ENCODE measurements at places on chromosomes 11 and 22. TPM values are rescaled to one million over a fixed set of nuclear protein-coding genes. Genes with fewer than 3 reads are reported as not detected.

- peak; percentile 18 for DNase-seq
- H3K36me3 ChIP-seq, result no peaks in the 10 kb centered on the region
- H3K4me1 ChIP-seq, result no peaks in the 10 kb centered on the region
- H3K27me3 ChIP-seq, result peaks cover 23% of the 10 kb centered on the region
- H3K27ac ChIP-seq, result no peak overlapping the region
Measured at GRCh38 chr11:20249378-20249777, 89.1 kb upstream of the DBX1 start.

GRCh38 chr22:18992543-18993198 is 56.6 kb upstream of the PRODH start:
- H3K27me3 ChIP-seq, result peaks cover 12% of the 10 kb centered on the region
- H3K4me3 ChIP-seq, result no peak overlapping the region
- DNase-seq, result no peak
- H3K4me1 ChIP-seq, result peaks cover 3% of the 10 kb centered on the region
- H3K27ac ChIP-seq, result no peak overlapping the region

GRCh38 chr22:40022536-40023240 is 27.9 kb downstream of the FAM83F start:
- no peak overlapping the region for H3K27ac ChIP-seq
- no peaks in the 10 kb centered on the region for H3K36me3 ChIP-seq
- H3K27me3 ChIP-seq, result no peaks in the 10 kb centered on the region
- no peak for DNase-seq

DNA sequence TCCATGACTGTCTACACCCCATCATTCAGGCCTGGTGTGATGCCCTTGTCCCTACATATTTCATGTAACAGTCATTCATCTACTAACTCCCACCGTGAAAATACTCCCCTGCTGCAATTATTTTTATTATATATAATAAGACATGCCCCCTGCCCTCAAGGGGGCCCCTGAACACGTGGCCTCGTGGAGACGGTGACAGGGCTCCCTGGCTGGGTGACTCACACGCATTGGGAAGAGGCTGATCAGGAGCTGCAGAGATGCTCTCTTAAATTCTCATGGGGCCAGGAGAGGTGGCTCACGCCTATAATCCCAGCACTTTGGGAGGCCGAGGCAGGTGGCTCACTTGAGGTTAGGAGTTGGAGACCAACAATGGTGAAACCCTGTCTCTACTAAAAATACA is 88.6 kb downstream of the ST3GAL4 start:
- peaks cover 19% of the 10 kb centered on the region for H3K27me3 ChIP-seq
- no peak overlapping the region for H3K4me3 ChIP-seq
- H3K36me3 ChIP-seq, result no peaks in the 10 kb centered on the region
- DNase-seq, result no peak

DNA sequence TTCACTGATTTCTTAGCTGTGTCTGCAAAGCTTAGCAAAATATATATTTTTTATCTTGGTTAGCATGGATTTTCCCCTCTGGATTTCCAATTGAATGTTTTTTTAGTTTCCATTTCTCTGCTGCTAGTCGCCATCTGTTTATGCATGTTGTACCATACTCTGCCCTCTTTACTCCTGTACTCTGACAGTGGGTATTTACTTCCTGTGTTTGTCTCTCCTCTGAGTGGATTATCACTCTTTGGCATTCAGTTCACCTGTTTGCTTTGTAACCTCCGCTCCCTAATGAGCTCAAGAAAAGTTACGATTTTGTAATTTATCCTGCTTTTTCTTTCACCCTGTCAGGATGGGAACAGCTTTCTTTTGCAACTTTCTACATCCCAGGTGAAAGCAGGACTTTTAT is 59.1 kb downstream of the PDHX start:
- no peak overlapping the region for H3K4me3 ChIP-seq
- H3K27me3 ChIP-seq, result no peaks in the 10 kb centered on the region
- H3K36me3 ChIP-seq, result no peaks in the 10 kb centered on the region
- peaks cover 12% of the 10 kb centered on the region for H3K4me1 ChIP-seq
- no peak for DNase-seq

- H3K4me1 ChIP-seq, result no peaks in the 10 kb centered on the region
- H3K36me3 ChIP-seq, result no peaks in the 10 kb centered on the region
- peak overlapping the region; percentile 35 for H3K27ac ChIP-seq
- no peak overlapping the region for H3K4me3 ChIP-seq
- no peaks in the 10 kb centered on the region for H3K27me3 ChIP-seq
Measured at GRCh38 chr11:91997226-91997625, 227.4 kb upstream of the FAT3 start.

DNA sequence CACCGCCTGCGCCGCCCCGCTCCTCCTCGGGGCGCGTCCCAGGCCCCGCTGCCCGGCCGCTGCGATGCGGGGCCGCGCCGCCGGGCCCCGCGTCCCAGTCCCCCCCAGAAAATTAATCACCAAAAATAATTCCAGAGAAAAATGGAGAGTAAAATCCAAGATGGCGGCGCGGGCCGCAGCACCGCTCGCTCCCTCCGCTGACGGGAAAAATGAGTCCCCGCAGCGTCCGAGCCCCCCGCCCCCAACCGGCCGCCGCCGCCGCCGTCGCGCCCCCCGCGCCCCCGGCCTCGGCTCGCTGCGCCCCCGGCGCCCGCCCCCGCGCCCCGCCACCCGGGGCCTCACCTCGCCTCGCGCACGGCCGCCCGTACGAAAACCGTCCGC is at the start of gene KMT5B:
Gene KMT5B, minus strand, starts transcription at position 162 of the 381 bp plus-strand sequence. CDS start 23,220 bp downstream, outside the sequence.
- peak; percentile 81 for DNase-seq
- H3K36me3 ChIP-seq, result no peaks in the 10 kb centered on the region

DNA sequence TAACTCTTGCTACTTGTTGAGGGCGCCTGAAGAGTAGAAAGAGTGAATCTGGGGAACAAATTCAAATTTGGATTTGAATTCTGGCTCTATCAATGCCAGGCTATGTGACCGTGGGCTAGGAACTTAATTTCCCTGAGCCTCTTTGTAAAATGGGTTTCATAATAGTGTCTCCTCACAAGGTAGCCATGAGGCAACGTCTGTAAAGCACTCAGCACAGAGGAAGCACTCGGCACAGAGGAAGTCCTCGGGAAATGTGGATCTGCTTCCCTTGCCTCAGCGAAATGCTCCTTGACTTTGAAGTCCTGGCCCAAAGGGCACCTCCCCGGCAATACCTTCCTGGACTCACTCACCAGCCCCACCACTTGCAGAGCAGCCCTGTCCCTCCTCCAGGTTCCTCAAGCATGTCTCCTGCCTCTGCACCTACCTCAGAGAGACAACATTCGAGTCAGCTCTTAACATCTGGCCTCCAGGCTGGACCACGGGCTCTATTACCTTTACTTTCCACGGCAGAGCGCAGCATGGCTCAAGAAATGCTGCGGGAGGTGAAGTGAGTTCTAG is 17.7 kb downstream of the CD6 start:
- H3K4me1 ChIP-seq, result no peaks in the 10 kb centered on the region
- H3K36me3 ChIP-seq, result no peaks in the 10 kb centered on the region
- H3K27ac ChIP-seq, result no peak overlapping the region

- no peaks in the 10 kb centered on the region for H3K36me3 ChIP-seq
- no peak for DNase-seq
- H3K4me1 ChIP-seq, result no peaks in the 10 kb centered on the region
- no peak overlapping the region for H3K27ac ChIP-seq
Measured at GRCh38 chr11:14914536-14914935, 22.5 kb upstream of the CYP2R1 start.

DNA sequence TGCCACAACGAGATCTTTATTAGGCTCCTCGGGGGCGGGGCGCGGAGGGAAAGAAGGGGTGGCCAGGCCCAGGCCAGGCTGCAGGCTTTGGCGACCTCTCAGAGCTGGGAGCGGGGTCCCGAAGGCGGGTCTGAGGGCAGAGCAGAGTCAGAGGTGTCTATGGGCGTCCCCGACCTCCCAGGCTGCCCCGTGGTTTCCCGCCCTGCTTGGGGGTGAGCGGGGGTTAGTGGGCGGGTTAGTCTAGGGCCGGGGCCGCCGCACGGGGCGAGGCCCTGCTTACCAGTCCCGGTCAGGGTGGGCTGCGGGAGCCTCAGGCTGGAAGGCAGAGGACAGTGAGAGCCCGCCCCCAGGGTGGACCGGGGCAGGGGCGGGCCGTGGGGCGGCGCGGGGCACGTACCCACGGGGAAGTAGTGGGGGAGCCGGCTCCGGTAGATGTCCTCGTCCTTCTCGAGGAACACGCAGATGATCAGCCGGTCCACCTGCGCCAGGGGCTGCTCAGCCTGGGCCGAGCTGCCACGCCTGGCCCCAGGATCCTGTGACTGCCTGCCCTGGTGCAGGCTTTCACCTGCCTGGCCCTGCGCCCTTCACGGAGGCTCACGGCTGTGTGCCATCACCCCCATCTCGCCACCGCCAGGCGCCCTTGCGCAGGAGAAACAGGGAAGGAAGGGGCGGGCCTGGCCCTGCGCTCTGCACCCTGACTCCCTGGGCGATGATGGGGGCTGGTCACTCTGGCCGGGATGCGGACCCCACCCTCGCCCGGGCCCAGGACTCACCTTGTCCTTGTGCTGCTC is 12.5 kb downstream of the OTUB1 start:
- no peaks in the 10 kb centered on the region for H3K27me3 ChIP-seq
- no peaks in the 10 kb centered on the region for H3K36me3 ChIP-seq
- no peak for DNase-seq
- H3K4me3 ChIP-seq, result no peak overlapping the region
- no peak overlapping the region for H3K27ac ChIP-seq

DNA sequence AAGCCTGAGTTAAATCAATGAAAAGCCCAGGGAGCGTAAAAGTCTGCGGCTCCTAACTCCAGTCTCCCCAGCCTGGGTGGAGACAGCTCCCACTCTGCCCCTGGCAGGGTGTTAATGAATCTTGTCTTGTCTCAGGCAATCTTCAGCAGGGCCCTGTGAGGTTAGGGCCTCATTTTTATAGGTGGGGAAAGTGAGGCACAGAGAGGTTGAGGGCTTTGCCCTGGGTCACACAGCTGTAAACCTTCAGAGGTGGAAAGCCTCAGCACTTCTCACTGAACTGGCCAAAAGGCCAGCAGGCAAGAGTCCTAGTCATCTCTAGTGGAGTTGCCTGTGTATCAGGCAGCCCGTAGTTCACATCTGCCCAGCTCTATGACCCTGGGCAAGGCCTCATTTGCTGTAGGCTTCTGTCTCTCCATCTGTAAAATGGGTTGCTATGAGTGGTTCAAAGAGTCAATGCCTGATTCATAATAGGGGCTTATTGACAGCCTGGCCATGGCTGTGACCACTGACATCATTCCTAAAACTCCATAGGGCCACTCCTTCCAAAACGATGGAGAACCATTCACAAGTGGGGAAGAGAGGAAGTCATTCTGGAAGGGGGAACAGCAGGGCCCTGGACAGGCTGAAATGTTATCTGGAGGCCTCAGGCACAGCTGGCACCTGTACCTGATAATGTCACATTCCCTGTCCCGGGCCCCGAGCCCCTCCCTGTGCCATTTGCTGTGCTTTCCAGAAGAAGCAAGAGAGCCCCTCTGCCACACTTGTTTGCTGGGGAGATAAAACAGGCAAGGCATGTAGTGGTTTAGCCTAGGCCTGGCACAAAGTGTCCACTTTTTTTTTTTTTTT is 6.0 kb downstream of the CBX7 start:
- H3K27ac ChIP-seq, result peak overlapping the region; percentile 90
- no peaks in the 10 kb centered on the region for H3K36me3 ChIP-seq
- no peak for DNase-seq
- peak overlapping the region; percentile 64 for H3K4me3 ChIP-seq

DNA sequence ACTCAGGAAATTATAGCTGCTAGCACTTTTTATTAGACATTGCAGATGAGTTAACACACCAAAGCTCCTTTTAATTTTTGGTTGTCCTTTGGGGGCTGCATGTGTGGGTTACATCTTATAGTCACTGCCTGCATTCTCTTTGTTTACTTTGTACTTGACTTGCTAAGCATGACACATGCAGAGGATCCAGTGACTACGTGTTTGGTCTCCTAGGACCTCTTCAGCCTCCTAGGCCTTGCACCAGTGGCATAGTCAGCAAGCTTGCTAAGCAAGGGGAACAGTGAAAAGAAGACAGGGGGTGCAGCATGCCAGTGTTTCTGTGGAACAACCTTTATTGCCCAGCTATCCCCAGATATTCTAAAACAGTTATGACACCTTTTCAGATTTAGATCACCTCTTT is 108.2 kb downstream of the PAX6 start:
- H3K27ac ChIP-seq, result no peak overlapping the region
- no peak for DNase-seq
- H3K4me3 ChIP-seq, result no peak overlapping the region
- no peaks in the 10 kb centered on the region for H3K27me3 ChIP-seq

- H3K4me3 ChIP-seq, result no peak overlapping the region
- no peaks in the 10 kb centered on the region for H3K36me3 ChIP-seq
- DNase-seq, result no peak
- H3K27ac ChIP-seq, result no peak overlapping the region
- no peaks in the 10 kb centered on the region for H3K4me1 ChIP-seq
Measured at GRCh38 chr11:102722821-102723220, 1.9 kb downstream of the MMP8 start.

DNA sequence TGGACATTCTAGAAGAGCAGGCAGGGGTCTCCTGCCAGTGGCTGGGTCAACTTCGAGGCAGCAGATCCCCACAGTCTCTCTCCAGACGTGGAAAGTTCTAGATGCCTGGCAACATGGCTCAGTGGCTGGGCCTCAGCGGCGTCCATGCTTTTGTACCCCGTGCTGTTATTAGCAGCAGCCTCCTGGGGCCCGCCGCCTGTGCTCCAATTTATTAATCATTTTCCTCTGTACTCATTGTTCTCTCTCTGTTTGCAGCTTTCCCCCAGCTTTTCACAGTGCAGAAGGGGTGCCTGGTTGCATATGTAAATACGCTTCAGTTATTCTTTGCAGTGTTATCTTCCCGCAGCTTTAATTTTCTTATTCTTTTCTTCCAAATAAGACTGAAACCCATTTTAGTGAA is 515.1 kb downstream of the TBC1D22A start:
- H3K4me1 ChIP-seq, result no peaks in the 10 kb centered on the region
- H3K36me3 ChIP-seq, result no peaks in the 10 kb centered on the region
- no peak overlapping the region for H3K4me3 ChIP-seq

DNA sequence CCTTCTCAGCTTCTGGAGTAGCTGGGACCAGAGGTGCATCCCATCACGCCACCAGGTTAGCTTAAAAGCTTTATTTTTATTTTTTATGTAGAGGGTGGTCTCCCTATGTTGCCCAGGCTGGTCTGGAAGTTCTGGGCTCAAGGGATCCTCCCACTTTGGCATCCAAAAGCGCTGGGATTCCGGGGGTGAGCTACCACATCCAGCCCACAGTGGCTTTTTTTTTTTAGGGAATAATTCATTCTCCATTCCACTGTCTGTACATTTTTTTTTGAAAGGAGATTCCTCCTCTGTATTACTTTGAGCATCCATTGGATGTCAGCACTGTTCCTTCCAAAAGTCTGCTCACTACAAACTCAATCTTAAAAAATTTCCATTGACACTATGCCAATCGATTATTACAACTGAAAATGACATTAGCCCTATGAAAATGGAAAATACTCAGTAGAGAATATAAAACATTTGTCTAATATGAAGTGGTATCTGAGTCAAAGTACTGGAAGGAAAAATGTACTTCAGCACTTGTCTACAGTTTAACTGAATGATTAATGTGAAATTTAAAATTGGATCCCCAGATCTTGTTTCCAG is 1.3 kb upstream of the LPXN start:
- H3K4me3 ChIP-seq, result peak overlapping the region; percentile 50
- H3K27ac ChIP-seq, result peak overlapping the region; percentile 98
- H3K4me1 ChIP-seq, result peaks cover 15% of the 10 kb centered on the region
- peak; percentile 36 for DNase-seq
- H3K27me3 ChIP-seq, result no peaks in the 10 kb centered on the region
- no peaks in the 10 kb centered on the region for H3K36me3 ChIP-seq

GRCh38 chr11:123159183-123159857 is 35.7 kb downstream of the CLMP start:
- H3K4me3 ChIP-seq, result no peak overlapping the region
- H3K4me1 ChIP-seq, result no peaks in the 10 kb centered on the region
- H3K27me3 ChIP-seq, result no peaks in the 10 kb centered on the region

MRGPRX3 gene
- total RNA-seq, result not detected

CD6 gene
- 0.08 TPM for total RNA-seq

ACR gene
- not detected for total RNA-seq

OR51B4 gene
- total RNA-seq, result not detected

ANGPTL5 gene
- not detected for total RNA-seq

MMP7 gene
- 5.0 TPM for total RNA-seq

DPAGT1 gene
- 27.5 TPM for total RNA-seq

CCDC73 gene
- total RNA-seq, result 0.03 TPM

CD44 gene
- total RNA-seq, result 17.5 TPM

Measured in hepatocyte (in vitro differentiated cells).